ENCODE measurements at places on chromosomes 4 and X.

- peak; percentile 88 for DNase-seq
Measured at GRCh38 chr4:166318810-166319525, 445.9 kb downstream of the TLL1 start.

DNA sequence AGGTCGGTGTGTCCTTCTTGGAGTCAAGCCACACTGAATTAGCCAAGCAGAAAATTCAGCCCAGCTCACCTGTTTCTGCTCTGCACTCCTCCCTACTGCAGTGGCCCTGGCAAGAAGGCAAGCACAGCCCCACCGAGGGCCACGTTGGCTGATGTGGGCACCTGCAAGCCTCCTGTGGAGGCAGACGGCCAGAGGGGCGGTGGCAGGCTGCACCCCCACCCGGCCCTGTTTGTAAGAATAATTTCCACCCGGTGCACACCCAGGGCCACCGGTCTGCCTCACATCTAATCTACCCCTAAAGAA, 18.8 kb downstream of the PPP2R2C start:
- DNase-seq = no peak

DNA sequence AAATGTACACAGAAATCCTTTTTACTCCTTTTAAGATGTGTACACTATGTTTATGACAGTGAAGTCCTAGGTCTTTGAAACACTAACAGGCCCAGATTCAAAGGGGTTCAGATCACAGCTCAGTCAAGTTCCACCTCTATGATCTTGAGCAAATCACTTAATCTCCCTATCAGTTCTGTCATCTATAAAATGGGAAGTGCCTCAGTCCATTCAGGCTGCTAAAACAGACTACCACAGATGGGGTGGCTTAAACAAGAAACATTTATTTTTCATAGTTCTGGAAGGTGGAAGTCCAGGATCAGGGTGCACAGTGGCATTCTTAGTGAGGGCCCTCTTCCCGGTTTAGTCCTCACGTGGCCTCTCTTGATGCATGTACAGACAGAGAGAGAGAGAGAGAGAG, 117.1 kb downstream of the CORIN start:
- no peak for DNase-seq

DNA sequence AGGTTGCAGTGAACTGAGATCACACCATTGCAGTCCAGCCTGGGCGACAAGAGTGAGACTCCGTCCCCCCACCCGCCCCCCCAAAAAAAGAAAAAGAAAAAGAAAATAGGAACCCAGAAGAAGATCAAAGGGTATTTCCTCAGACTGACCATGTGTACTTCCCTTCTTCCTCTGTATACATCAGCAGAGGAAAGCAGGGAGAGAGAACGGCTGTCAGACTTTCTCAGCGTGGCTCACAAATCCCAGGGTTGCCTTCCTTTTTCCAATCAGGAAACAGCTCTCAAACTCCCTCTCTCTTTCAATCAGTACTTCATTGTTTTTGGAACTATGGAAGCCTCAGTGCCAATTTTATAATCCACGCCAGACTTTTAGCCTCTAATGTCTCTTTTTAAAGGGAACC, 59.1 kb downstream of the CHRNA9 start:
- no peak for DNase-seq

DNA sequence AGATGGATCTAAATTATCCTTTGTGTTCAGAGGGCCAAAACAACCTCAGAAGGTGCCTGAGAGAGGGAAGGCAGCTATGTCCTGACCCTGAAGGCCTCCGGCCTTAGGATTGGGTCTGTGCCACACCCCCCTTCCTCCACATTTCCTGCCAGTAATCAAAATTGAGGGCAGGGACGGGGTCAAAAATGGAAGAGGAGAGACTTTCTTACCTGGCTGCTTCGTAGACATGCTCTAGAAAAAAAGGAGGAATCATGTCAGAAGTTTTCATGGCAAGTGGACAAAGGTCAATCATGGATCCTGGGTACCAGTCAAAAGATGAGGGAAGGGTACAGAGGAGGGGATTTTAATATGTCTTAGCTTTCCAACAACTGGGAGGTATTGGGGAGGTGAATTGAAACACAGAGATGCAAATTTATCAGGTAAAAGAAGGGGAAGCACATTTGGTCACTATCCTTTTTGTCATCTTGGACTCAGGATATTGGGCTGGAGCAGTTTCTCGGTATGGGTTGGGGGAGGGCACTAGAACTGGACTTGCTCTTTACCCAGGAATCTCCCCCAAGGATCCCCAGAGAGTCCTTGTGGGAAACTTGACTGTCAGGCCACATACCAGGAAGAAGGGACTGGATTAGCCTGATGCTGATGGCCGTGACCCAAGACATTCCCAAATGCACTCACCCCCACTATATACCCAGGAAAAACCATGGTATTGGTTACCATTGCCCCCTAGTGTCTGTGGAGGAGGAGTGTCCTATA, 17.1 kb downstream of the VSIG4 start:
- no peak for DNase-seq

- DNase-seq = no peak
Measured at GRCh38 chr4:6885953-6886557, 23.6 kb upstream of the TBC1D14 start.

- no peak for DNase-seq
Measured at GRCh38 chrX:34657726-34658070, 613 bp upstream of the TMEM47 start.

DNA sequence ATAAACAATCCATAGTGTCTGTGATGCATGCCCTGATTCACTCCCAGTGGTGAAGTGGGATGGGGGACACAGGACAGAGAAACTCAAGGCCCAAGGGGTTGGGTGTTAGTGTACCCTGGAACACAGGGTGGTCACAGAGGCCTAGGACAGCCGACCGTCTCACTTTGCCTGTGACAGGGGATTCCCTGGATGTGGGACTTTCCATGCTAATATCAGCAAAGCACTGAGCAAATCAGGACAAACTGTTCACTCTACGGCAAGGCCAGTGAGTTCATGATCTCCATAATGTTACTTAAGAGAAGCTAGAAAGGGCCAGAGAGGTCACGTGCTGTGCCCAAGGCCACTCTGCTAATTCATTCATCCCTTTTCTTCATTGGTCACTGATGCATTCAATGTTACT, 158.7 kb upstream of the RBPJ start:
- DNase-seq = no peak

DNA sequence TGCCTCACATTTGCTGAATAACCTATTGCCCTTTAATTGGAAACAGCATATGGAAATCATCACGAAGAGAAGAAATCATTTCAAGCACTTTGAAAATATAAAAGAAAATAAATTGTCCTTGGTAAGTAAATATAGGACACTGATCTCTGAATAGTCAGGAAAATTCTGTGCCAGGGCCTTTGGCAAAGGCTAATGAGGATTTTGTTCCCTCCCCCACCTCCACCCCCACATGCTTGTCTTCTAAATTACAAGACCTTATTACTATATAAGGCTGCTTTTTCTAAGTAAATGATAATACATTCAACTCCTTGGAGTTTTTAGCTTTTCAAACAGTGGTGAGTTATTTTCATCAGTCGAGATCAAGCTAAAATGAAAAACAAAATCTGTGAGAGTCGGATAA, 15.8 kb downstream of the SYNPO2 start:
- DNase-seq = no peak

- DNase-seq = no peak
Measured at GRCh38 chrX:57286507-57287251, at the start of gene FAAH2. FAAH2 (plus strand) TSS chrX:57286706; CDS start chrX:57286826, 120 bp downstream.

Data from amniotic epithelial cell (primary cell).